ENCODE measurements at places on chromosomes 2 and 18. TPM values are rescaled to one million over a fixed set of nuclear protein-coding genes. Genes with fewer than 3 reads are reported as not detected.
A peak's percentile ranks its signal among the peaks of the same experiment; 100 is the strongest.

The PSTPIP2 gene
- 5.1 TPM for total RNA-seq

- no peak overlapping the region for H3K27ac ChIP-seq
- H3K36me3 ChIP-seq = no peaks in the 10 kb centered on the region
- H3K4me1 ChIP-seq = no peaks in the 10 kb centered on the region
- DNase-seq = no peak
- H3K27me3 ChIP-seq = no peaks in the 10 kb centered on the region
Observed at GRCh38 chr2:184628051-184628450, 29.7 kb downstream of the ZNF804A start.

DNA sequence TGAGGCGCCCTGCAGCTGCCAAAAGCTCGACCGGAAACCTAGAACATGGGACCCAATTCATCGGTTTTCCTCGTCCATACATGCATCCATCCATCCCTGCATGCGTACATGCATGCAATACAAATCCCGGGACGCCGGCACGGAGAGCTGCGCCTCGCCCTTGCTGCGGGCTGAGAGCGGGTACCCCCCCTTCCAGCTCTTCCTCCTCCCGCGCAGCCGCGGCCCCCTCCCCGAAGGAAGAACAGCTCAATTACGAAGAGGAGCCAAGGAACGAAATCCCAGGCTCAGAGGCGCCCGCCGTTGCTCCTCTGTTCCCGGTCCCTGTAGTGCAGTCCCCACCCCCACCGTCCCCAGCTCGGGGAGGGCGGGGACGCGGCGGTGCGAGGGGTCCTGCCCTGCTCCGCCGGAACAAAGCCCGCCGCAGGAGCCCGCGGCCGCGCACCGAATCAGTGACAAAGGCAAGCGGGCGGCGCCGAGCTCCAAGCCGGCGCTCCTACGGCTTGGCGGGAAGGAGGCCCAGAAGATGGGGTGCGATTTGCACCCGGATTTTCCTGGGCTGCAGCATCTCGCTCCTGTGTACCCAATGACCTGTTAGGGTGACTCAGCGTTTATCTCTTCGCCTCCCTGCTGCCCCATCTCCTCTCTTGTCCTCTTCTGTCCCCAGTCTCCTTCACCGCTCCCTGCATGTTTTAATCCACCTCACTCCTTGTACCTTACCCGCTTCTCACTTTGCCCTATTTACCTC is 8.9 kb upstream of the POU3F3 start:
- H3K4me1 ChIP-seq = peaks cover 33% of the 10 kb centered on the region
- H3K27ac ChIP-seq = no peak overlapping the region
- H3K27me3 ChIP-seq = peaks cover 57% of the 10 kb centered on the region
- peak; percentile 55 for DNase-seq

The STAT4 gene
- total RNA-seq = 0.81 TPM

DNA sequence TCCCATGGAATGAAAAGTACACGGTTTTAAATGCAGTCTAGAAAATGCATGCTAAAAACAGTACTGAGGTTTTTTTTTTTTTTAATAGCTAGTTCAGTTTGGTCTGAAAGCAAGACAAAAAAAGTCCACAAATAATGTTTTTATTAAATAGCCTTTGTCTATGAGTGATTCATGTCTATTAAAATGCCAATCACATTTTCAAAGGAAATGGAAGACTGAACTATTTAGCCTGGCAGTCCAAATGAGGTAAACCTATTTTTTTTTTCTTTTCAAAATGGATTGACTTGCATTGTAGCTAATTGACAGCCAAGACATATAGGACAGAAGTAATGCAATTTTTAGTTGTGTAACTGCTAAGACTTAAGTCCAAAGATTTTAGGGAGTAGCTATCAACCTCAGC is 90.3 kb downstream of the LRP1B start:
- H3K36me3 ChIP-seq = no peaks in the 10 kb centered on the region
- no peaks in the 10 kb centered on the region for H3K4me1 ChIP-seq
- DNase-seq = no peak
- no peak overlapping the region for H3K4me3 ChIP-seq

DNA sequence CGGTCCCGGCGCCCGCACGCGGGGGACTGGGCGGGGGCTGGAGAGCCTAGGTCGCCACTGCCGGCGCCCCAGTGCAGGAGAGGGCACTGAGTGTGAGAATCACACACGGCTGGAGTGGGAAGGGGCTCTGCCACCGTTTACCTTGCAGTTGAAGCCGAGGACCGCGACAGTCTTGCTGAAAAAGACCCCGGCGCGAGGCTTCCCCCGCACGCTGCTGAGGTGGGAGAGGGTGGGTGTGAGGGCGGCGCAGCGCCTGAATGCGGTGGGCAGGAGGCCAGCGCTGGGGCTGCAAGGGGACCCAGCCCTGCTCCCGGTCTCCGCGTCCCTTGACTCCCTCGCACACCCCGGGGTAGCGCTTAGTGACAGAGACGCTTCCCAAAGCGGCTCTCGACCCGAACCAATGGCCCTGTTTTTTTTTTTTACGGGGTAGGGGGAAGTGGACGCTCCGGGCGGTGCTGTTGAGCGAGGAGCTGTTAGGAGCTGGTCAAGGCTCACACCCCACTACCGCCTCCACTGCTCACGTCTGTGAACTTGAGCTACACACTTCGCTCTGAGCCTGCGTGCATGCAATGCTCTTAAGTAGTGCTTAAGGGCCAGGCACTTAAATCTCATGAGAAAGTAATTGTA is 794 bp downstream of the NOTO start:
- H3K27me3 ChIP-seq = peaks cover 29% of the 10 kb centered on the region
- DNase-seq = no peak
- peak overlapping the region; percentile 11 for H3K4me3 ChIP-seq

DNA sequence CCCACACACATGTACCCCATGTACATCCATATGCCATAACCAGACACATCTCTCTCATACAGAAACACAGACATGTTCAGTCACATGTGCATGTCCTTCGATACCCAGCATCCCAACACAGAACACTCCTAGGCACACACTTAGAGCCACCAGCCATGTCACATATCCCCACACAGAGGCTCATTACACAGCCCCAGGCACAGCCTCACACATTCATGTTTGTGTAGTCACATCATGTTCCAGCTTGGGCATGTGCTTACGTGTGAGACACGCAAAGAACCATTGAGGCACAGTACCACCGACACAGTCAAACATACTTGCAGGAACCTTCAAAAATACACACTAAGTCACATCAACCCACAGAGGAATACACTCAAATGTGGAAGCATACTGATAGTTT is 17.3 kb downstream of the FBXO41 start:
- no peak for DNase-seq
- H3K27me3 ChIP-seq = peaks cover 31% of the 10 kb centered on the region
- no peak overlapping the region for H3K27ac ChIP-seq
- H3K36me3 ChIP-seq = no peaks in the 10 kb centered on the region

DNA sequence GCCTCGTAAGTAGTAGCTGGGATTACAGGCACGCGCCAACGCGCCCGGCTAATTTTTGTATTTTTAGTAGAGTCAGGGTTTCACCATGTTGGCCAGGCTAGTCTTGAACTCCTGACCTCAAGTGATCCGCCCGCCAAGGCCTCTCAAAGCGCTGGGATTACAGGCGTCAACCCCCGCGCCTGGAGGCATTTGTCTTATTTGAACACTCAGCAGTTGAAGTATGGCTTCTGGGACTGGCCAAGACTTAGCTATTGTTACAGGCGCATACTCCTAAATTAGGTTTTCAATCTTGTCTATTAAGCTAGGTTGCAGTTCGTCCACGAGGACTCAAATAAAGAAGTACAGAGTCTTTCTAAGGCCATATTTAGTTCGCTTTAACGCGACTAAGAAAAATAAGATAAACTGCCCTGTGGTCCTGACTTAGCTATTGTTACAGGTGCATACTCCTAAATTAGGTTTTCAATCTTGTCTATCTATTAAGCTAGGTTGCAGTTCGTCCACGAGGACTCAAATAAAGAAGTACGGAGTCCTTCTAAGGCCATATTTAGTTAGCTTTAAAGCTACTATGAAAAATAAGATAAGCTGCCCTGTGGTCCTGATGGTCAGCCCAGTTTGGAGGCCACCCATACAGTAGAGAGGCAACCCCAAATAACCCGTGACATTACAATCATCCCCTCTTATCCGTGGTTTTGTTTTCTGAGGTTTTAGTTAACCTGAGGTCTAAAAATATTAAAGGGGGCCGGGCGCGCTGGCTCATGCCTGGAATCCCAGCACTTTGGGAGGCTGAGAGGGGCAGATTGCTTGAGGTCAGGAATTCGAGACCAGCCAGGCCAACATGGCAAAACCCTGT is 20.8 kb upstream of the MTA3 start:
- DNase-seq = no peak
- H3K27me3 ChIP-seq = no peaks in the 10 kb centered on the region
- no peaks in the 10 kb centered on the region for H3K4me1 ChIP-seq

The TEKT4 gene
- total RNA-seq = not detected

The APCDD1 gene
- 8.4 TPM for total RNA-seq

DNA sequence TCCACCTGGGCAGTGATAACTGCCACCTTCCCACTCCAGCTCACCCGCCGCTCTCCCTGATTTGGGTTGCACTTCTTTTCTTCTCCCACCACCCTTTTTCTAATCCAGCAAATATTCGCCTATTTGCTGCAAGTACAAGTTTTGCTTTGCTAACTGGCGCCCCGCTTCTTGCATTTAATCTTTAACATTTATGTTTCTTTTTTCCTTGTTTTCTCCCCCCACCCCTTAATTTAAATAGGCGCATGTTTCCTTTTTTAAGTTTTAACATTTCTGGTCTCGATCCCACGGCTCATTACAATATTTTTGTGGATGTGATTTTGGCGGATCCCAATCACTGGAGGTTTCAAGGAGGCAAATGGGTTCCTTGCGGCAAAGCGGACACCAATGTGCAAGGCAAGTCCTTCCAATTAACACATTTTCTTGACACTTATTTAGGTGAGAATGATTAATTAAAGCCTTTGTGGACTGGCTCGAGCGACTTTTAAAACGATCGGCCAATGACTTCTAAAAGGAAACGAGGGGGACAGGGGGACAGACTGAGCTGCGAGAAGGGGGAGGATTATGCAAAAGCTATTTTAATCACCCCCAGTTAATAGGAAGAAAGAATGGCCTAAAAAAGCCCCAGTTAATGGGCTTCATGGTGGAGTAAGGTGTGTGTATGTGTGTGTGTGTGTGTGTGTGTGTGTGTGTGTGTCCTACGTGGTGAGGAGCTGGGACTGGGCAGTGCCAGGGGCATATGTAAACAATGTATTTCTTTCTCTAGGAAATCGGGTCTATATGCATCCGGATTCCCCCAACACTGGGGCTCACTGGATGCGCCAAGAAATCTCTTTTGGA is 1.6 kb downstream of the TBR1 start:
- peaks cover 72% of the 10 kb centered on the region for H3K27me3 ChIP-seq
- no peak overlapping the region for H3K27ac ChIP-seq
- peaks cover 19% of the 10 kb centered on the region for H3K4me1 ChIP-seq
- DNase-seq = no peak
- H3K4me3 ChIP-seq = no peak overlapping the region

DNA sequence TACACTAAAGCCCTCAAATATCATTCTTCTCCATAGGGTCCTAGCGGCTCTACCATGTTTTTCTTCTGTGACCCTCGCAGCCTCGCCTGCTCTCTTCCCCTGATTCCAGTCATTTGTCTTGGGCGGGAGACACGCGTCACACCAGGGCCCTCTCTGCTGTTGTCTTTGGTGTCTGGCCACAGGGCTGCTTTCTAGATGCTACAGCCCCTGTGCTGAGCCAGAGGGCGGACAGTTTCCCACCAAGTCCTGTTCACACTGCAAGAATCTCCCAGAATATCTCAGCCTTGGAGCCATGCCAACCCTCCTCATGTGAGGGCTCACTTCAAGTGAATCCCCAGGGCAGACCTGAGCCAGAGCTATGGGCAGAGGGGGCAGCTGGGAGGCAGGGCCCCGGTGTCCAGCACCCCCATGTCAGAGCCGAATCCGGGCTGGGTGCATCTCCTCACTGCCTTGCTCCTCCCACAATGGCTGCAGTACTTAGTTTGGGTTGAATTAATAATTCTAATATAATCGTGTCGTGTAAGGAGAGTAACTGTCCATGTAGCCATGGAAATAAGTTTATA is 42.1 kb downstream of the DIPK1C start:
- H3K27ac ChIP-seq = no peak overlapping the region
- peak; percentile 75 for DNase-seq
- no peaks in the 10 kb centered on the region for H3K27me3 ChIP-seq
- H3K4me3 ChIP-seq = no peak overlapping the region
- no peaks in the 10 kb centered on the region for H3K36me3 ChIP-seq

The PLCL1 gene
- 126 TPM for total RNA-seq

- no peaks in the 10 kb centered on the region for H3K27me3 ChIP-seq
- no peak for DNase-seq
- H3K36me3 ChIP-seq = no peaks in the 10 kb centered on the region
- no peak overlapping the region for H3K27ac ChIP-seq
Observed at GRCh38 chr2:25065768-25066167, 23.9 kb downstream of the EFR3B start.

DNA sequence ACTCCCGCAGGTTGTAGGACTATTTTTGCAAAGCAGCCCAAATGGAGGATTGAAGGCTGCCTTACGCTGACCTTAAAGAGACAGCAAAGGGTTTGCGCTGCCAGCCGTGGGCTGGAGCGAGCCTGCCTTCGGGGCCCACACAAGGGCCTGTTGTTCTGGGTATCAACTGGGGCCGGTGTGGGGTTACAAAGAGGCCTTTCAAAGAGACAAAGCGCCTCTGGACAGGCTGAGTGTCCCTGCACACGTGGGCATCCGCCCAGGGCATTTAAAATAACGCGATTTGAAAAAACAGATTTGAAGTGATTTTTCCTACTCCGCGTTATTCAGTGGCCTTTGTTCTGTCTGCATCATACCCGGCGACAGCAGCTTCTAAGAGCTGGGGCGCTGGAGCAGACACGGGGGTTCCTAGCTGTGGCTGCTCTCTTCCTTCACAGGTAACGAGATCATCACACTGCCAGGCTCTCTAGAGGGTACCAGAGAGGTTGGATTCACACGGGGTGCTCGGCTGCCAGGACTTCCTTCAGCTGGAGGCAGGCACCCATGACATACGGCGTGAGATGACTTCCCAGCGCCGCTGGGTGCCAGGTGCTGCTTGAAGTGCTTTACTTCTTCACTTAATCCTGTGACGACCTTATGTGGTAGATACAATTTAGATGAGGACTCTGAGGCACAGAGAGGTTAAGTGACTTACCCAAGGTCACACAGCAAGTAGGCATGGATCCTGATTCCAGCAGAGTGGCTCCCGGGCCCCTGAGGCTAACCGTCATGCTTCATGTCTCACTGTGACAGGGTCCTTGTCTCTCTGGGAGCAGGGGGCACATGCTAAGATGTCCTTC is 32.2 kb downstream of the MAL start:
- DNase-seq = no peak
- H3K27me3 ChIP-seq = peaks cover 10% of the 10 kb centered on the region
- H3K27ac ChIP-seq = no peak overlapping the region

The CFAP221 gene
- 1.8 TPM for total RNA-seq

The SOWAHC gene
- 1.3 TPM for total RNA-seq

DNA sequence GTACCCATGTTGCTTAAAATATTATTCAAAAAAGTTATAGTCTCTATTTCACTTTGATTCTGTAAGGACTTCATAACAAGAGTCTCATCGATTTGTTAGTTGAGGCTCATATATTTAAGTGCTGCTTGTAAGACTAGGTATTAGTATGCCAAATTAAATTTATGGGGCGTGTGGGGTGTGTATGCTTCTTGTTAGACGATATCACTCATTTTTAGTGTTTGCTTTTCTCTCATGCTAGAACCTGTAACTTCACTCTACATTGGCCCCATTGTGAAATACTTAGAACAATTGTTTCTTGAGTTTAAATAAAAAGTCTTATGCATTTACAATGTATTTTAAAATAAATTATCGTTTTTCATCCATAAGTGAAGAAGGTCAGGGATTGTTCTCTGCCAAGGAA is 63.6 kb downstream of the CTNNA2 start:
- no peaks in the 10 kb centered on the region for H3K4me1 ChIP-seq
- H3K27ac ChIP-seq = no peak overlapping the region
- H3K4me3 ChIP-seq = no peak overlapping the region

GRCh38 chr2:125643128-125643527 is 1012.8 kb upstream of the GYPC start:
- no peak overlapping the region for H3K27ac ChIP-seq
- H3K4me3 ChIP-seq = no peak overlapping the region
- no peaks in the 10 kb centered on the region for H3K27me3 ChIP-seq
- H3K36me3 ChIP-seq = no peaks in the 10 kb centered on the region
- DNase-seq = no peak
- no peaks in the 10 kb centered on the region for H3K4me1 ChIP-seq
